ENCODE measurements at places on chromosomes 12 and 14.
A peak's percentile ranks its signal among the peaks of the same experiment; 100 is the strongest.

GRCh38 chr12:52216807-52217206, 16.2 kb upstream of the KRT7 start:
- DNase-seq, result no peak

DNA sequence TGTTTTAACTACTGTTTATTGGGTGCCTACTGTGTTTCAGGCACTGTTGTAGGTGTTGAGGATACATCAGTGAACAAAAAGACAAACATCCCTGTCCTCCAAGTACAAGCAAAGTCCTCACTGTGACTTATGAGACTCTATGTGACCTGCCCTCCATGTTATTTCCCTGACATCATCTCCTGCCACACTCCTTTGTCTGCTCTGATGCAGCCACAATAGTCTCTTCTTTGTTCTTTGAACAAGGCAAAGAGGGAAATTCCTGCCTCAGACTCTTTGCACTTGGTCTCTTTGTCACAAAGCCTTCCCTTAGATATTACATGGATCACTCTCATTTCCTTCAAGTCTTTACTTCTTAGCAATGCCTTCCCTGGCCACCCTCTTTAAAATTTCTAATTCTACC, 240.1 kb upstream of the SRRM4 start:
- DNase-seq, result peak; percentile 91

GRCh38 chr12:9698681-9699080, 29.2 kb downstream of the CLEC2D start:
- DNase-seq, result no peak

GRCh38 chr12:49529414-49529813, 9.4 kb upstream of the KCNH3 start:
- DNase-seq, result no peak

DNA sequence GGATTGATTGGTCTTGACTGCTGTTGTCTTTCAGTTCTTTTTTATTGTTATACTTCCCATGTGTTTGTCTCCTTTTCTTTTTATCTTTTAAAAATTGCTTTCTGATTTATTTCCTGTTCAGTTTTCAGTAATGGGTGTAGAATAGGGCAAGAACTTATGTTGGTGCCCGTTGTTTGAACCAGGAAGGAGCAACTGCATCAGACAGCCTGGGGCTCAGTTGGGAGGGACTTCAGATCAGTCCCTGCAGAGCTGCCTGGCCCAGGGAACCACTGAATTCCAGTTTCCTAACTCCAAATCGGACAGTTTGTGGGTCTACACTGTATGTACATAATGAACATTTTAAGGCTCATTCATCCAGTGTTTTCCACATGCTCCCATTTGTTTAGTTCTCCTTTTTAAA, 64.9 kb downstream of the FBXO34 start:
- no peak for DNase-seq

GRCh38 chr12:54021432-54022013, 6.7 kb upstream of the HOXC6 start:
- DNase-seq, result no peak

DNA sequence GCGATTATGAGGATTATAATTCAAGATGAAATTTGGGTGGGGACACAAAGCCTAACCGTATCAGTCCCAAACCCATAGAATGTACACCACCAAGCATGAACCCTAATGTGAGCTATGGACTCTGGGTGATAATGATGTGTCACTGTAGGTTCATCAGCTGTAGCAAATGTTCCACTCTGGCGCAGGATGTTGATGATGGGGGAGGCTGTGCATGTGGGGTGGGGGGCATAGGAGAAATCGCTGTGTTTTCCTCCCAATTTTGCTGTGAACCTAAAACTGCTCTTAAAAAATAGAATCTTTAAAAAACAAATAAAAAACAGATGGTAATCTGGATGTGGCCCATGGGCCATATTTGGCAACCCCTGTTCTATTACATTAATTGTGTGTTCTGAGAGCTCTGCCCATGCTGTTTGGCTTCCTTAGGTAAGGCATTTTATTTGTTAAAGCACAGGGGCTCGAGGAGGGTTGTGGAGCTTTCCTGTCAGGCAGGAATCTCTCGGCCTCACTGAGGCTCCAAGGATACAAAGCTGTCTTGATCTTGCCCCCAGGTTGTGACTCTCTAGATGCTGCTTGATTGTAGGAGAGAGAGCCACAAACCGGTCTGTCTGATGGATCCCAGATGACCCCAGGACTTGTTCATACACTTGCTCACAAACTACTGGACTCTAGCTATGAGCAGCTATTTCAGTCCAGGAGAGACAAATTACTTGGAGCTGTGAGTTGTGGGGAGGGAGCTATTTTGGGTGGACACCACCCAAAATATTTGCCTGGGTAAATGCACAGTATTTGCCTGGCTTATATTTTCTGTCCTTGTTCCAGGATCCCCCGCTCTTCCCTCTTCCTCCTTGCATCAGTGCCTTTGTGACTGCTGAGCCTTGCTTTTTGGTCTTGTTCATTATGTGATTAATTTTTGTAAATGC, 340.2 kb downstream of the MED13L start:
- no peak for DNase-seq

GRCh38 chr12:108690542-108691174, 40.7 kb downstream of the CORO1C start:
- no peak for DNase-seq

DNA sequence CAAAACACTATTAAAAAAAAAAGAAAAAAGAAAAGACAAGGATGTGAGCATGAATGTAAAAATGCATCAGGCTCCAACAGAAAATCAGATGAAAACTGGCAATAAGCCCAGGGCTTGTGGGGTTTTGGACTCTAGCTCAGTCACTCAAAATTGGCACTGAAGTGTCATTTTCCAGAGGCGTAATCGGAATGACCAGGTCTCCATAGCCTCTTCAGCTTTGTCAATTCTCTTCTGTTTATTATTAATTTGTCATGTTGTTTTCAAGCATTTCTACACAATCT, 137.2 kb upstream of the TRHDE start:
- no peak for DNase-seq

DNA sequence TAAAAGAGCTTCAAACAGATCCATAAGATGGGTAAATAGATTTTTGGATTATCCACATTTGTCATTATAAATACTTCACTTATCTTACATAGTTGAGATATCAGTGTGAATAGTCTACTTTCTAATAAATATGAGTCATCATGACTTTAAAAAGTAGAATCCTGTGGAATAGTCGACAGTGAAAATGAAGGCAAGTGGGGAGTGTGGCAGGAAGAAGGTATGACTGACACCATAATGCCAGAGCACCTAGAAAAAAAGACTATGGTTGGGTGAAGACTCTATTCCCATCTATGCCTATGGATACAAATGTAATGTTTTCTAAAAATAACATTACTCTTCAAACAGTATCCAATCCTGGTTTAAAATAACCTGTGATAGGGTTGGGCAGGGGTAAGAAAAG, 117.5 kb downstream of the MDGA2 start:
- no peak for DNase-seq

DNA sequence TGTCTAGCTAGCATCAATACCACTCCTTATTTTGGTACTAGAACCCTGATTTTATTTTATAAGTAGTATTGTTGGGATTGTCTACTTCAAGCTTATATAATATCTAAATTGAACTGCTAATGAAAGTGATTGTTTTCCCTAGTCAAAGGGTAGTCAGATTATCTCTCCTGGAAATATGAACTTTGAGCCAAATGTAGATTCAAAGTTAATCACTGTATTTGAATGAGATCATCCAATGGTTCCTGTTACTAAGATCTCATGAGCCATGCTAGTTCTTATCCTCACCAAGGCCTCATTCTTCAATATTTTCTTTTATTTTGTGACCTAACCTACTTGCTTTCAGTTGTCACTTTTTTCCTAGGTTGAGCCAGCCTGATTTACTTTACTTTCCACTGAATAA, 276.7 kb downstream of the RASSF9 start:
- DNase-seq, result no peak

DNA sequence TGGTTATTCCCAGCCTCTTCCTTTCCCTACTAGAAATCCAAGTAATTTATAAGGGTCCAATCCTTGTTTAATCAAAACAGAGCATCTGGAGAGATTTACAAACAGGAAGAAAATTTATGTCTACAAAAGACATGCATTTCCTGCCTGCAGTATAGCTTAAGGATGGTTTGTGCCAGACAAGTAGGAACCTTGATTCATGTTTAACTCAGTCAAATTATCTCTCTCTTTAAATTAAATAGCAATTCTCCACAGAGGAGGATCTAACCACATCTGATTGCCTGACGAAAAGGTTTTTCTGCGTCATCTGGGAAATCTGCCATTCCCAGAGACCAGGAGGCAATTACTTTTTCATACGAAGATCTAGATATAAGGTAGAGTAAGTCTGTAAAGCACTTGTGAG, 105.2 kb downstream of the ZFC3H1 start:
- no peak for DNase-seq

- DNase-seq, result no peak
These were observed 751 bp downstream of the PSMB5 start for GRCh38 chr14:23033801-23034497.

- DNase-seq, result no peak
These were observed 82.6 kb downstream of the ERC1 start for GRCh38 chr12:1073652-1074051.

DNA sequence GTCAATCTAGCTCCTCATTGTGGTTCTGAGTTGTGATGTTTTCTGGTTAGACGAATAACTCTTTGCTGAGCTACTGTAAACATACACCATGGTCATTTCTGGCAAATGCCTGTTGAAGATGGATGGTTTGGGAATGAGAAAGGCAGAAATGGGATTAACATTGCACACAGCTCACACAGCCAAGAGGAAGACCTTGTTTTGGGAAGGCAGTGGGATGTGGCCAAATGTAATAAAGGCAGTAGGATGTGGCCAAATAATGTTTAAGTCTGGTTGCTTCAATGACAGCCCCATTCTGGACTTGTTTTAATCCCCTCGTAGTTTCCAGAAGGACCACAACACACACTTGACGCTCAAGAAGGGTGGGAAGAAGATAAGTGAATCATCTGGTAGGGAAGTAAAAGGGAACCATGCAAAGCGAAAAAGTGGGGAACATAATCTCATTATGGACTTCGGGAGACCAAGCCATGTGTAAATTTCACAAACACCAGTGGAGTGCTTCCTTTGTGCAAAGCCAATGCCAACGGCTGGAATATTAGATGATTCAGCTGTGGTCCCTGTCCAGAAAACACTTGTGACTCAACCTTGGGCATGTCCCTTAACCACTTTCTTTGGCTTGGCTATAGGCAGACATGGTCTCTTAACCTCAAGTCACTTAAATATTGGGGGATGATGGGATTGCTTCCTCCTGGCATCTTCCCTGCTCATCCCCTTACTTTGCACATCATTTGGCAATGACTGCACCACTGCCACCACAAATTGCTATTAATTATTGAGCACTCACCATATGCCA, 284.4 kb upstream of the CRY1 start:
- no peak for DNase-seq

GRCh38 chr14:34628681-34629135, 1.2 kb downstream of the SNX6 start:
- no peak for DNase-seq

GRCh38 chr12:16568873-16569272, 37.1 kb downstream of the LMO3 start:
- DNase-seq, result no peak

- DNase-seq, result no peak
These were observed 462.6 kb downstream of the NPAS3 start for GRCh38 chr14:33401311-33401710.

GRCh38 chr12:116266168-116266601, 11.3 kb downstream of the MED13L start:
- no peak for DNase-seq

DNA sequence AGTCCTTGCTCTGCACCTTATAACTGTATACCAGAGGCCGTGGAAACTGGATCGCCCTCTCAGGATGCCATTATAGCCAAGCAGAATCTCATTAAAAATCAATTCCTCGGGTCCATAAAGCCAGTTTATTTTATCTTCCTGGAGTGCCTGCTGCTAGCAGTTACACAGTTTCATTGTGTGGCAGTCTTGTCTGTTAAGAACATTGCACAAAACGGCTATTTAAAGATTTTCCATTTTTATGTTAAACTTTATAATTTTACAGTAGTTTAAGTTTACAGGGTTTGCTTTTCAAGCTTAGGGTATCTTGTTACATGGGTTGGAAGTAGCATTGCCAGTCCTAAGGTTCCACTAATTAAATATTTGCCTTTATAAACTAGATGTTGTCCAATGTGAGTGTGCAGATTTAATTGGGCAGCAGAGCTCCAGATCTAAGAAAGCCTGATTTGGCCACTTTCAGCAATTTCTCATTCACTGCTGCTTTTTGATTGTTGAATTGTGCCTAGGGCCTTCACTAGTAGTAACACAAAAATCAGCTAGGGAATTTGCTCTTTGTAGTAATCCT, 17.0 kb downstream of the TMEM30B start:
- DNase-seq, result no peak

DNA sequence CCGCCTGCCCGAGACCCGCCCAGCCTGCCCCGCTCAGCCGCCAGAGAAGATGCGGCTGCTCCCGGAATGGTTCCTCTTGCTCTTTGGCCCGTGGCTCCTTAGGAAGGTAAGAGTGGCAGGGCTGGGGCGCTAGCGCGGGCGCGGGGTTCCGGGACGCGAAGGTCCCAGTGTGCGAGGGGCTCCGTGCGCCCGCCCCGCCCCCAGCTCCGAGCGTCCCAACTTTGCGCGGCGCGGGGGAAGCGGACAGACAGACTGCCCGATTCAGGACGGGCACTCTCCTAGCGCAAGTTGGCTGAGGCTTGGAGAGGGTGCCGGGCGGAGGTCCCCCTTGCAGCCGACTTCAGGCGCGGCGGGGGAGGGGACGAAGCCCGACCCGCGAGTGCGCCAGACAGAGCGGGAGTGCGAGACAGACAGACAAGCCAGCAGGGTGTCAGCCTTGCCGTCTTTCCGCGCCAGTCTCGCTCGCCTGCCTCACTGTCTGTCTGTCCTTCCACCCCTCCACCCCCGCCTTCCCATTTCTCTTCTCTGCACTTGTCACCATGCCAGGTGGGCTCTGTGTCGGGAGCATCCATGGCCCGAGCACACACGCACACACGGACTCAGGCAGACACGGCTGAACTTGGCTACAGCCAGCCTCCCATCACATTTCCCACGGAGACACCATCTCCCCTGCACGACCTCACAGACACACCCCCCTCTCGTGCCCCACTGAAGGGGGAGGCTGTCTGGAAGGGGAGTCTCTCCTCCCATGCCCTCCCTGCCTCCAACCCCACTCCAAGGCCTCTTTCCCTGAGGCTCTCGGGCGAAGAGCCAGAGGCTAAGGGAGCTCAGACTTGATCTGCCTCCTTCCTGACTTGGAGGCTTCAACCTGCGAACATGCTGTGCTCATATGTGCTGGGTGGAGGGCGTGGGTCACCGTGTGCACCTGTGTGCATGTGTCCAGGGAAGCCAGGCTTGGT, 606 bp downstream of the NXPH4 start:
- no peak for DNase-seq

- no peak for DNase-seq
These were observed 671.3 kb downstream of the RPS29 start for GRCh38 chr14:48914921-48915320.

GRCh38 chr12:91413581-91414546, 231.2 kb upstream of the DCN start:
- no peak for DNase-seq

GRCh38 chr14:27917896-27918295, 848.7 kb upstream of the FOXG1 start:
- DNase-seq, result no peak

GRCh38 chr12:86331012-86331411, 74.8 kb upstream of the MGAT4C start:
- no peak for DNase-seq
